ENCODE measurements at places on chromosomes 7 and 10. TPM values are rescaled to one million over a fixed set of nuclear protein-coding genes. Genes with fewer than 3 reads are reported as not detected.

Gene ATOH7
- total RNA-seq, result not detected

Gene AHR
- total RNA-seq, result 117 TPM

Gene ASAH2
- total RNA-seq, result 0.86 TPM

Gene HMX3
- not detected for total RNA-seq

Gene NPSR1
- not detected for total RNA-seq

Gene OR2A5
- not detected for total RNA-seq

Gene MRLN
- total RNA-seq, result not detected

Gene NACAD
- 0.76 TPM for total RNA-seq

Gene STAG3
- 2.0 TPM for total RNA-seq

Gene ACTL6B
- not detected for total RNA-seq

Gene PKD1L1
- 3.4 TPM for total RNA-seq

Gene CAMK2B
- 0.65 TPM for total RNA-seq

Gene GHRHR
- total RNA-seq, result not detected

Gene NRCAM
- 85.1 TPM for total RNA-seq

Gene CDNF
- 1.6 TPM for total RNA-seq

Gene GPR158
- not detected for total RNA-seq

Gene SPACDR
- 0.48 TPM for total RNA-seq

Gene FOXK1
- total RNA-seq, result 51.9 TPM

Gene SPDYE18
- total RNA-seq, result 0.33 TPM
